Activated CD4-positive, CD25-positive, alpha-beta regulatory T cell (primary cell): ENCODE measurements at places on chromosomes 1 and 21.

GRCh38 chr1:146039844-146040194 is 18.3 kb upstream of the HJV start:
- no peak for DNase-seq

- no peak for DNase-seq
Measured at GRCh38 chr1:168472223-168472622, 71.6 kb downstream of the XCL2 start.

DNA sequence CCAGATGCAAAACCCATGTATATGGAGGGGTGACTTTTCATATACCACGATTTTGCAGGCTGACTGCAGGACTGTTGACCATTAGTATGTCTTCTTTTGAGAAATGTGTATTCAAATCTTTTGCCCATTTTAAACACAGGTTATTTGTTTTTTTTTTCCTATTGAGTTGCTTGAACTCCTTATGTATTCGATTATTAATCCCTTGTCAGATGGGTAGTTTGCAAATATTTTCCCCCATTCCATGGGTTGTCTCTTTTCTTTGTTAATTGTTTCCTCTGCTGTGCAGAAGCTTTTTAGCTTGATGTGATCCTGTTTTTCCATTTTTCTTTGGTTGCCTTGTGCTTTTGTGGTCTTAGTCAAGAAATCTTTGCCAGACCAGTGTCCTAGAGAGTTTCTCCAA is 24.6 kb upstream of the KLF17 start:
- DNase-seq, result no peak

GRCh38 chr1:101108111-101108500 is 82.5 kb upstream of the DPH5 start:
- no peak for DNase-seq

DNA sequence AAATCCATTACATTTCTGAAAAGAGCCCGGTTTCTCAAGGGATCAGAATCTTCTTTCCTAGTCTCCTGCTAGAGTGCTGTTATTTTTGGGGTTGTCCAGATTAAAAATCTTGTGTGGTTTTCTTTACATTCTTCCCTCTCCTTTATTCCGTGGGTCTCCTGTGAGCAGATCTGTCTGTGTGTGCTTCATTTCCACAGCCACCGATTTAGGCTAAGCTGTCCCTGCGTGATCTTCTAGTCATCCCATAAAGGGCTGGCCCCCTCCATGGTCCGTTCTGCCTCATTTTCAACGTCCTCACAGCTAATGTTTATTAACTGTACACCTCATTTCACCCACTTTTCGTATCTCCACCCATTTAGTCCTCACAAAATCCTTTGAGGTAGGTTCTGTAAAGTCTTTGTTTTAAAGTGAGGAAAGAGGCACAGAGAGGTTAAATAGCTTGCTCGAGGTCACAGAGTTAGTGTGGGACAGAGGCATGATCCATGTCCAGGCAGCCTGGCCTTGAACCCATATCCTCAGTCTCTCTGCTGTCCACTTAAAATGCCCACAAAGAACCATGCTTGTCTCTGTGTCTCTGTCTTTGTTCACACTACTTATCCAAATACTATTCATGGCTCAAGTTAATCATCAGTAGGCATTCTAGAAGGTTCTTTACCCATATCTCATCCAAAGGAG is 38.2 kb upstream of the KIF1B start:
- DNase-seq, result no peak

DNA sequence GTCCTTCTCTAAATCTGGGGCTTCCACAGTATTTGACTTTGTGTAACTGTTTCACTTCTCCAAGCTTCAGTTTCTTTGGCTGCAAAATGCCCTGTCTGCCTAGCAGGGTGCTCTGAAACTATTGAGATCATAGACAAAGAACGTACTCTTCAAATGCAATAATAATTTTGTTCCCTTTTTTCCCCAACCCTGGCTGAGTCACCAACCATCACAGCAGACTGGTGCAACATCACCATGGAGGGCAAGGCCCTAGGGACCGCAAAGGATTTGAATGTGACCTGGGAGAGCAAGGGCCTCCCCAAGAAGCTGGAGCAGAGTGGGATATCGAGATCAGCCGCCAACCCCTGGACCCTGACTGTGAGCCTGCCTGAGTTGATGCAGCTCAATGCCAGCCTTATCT is 115.0 kb downstream of the FCRL5 start:
- no peak for DNase-seq

- DNase-seq, result no peak
Measured at GRCh38 chr1:89728381-89728780, 92.5 kb upstream of the LRRC8D start.

- no peak for DNase-seq
Measured at GRCh38 chr1:156012051-156012817, 8.5 kb downstream of the SSR2 start.

DNA sequence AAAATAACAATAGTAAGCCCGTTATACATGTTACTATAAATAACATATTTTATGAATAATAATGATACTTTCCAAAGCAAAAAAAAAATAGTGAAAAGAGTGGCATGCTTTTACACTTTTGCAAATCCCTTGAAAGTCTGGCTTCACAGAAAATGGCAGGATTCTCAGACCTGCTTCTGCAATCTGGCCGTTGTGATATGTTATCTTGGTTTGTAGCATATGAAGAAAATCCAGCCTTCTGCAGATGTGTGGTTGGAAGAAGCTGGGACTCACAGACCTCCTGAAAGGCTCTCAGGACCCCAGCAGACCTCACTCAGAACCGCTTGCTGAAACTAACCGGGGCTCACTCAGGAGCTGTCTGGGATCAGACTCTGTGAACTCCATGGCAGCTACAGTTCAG is 256.0 kb upstream of the TMEM51 start:
- no peak for DNase-seq

DNA sequence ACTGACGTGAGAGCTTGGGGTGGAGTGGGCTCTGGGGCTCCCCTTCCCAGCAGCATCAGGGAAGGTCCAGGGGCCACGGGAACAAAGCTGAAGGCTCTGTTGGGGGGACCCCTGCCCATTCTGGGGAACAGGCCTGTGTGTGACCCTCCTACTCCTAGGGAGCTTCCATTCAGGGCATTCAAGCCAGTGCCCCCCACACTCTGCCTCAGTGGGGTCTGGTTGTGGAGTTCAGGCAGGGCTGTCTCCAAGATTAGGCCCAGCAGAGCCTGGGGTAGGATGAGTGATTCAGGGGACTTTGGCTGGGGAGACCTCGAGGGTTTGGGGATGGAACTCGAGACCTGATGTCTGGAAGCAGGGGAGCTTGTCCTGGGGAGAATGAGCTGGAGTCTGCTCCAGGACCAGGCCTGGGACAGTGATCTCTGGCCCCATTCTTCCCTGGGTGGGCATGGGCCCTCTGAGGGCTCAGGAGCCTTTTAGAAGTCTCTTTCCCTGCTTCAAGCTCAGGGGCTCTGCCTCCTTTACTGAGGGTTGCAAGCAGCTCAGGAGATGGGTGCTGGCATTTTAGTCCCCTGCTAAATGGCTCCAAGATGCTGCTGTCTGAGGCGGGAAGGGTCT is 81.7 kb downstream of the PTPRU start:
- no peak for DNase-seq

DNA sequence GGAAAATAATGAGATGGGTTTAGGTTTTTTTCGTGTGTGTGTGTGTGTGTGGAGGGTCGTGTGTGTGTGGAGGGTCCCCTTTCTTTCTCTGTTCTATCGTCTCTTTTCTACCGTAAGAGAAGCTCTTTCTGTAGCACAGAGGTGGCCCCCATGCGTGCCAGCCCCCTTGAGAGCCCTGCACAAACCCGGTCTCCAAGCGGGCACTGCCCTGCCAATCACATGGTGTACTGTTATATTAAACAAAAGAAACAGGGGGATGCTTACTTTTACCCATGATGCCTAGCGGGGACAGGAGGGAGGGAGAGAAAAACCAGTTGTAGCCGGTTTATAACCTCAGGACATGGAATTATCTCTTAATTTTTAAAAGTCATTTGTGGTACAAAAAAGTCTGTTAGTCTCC is 41.0 kb downstream of the GATAD2B start:
- DNase-seq, result no peak

DNA sequence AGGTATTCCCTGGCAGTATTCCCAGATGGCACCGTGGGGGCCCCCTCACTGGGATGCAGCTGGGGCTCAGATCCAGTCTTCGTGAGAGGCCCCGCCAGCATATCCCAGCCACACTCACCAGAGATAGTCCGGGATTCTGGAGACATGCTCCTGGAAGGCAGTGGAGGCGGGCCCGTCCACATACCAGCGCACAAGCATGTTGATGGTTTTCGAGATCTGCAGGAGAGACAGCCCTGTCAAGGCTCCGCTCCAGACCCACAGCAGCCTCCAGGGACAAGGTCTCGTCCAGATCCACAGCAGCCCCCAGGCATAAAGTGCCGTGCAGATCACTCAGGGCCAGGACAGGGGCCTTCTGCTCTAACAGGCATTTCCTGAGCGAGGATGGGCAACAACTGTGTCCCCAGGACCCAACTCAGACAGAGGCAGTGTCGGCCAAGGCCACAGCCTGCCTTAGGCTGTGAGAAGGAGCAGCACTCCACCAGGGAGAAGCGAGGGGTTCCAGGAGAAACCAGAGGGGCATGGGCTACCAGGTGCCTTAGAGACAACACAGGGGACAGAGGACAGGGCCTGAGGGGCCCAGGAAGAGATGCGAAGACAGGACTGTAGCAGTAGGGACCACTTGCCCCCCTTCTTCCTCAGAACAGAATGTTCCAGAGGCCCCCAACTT is 14.8 kb downstream of the LSS start:
- no peak for DNase-seq

- DNase-seq, result no peak
Measured at GRCh38 chr1:229139331-229140118, 131.4 kb upstream of the RAB4A start.

GRCh38 chr1:42692911-42693310 is 10.7 kb downstream of the YBX1 start:
- DNase-seq, result no peak

- no peak for DNase-seq
Measured at GRCh38 chr21:28336314-28336713, 656.4 kb downstream of the LTN1 start.

DNA sequence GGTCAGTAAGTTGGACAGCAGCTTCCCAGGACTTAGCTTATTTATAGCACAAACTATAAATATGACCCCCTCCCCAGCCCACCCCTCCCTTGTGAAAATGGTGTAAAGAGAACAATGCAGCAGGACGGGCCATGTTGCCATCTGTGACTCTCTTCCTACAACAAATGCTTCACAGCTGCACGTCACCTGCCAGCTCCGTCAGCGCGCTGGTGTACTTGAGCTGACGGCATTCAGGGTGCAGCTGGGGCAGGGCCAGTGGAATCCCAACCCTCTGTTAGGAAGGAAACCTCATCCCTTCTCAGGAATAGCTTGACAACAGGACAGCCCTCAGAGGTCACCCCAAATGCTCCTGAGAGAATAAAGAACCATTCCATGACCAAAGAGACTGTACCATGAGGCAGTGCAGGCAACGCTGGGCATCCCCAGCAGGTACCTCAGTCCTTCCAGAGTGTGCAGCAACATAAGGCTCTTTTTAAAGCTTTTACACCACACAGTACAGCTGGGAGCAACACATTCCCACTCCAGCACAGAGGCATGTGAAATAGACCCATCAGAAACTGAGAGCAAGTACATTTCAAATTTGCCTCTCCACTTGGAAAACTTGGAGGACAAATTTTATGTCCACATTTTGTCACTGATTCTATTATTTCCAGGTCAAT is 85.0 kb downstream of the ATP1A1 start:
- DNase-seq, result no peak

GRCh38 chr1:236516929-236517704 is 6.7 kb upstream of the LGALS8 start:
- no peak for DNase-seq

DNA sequence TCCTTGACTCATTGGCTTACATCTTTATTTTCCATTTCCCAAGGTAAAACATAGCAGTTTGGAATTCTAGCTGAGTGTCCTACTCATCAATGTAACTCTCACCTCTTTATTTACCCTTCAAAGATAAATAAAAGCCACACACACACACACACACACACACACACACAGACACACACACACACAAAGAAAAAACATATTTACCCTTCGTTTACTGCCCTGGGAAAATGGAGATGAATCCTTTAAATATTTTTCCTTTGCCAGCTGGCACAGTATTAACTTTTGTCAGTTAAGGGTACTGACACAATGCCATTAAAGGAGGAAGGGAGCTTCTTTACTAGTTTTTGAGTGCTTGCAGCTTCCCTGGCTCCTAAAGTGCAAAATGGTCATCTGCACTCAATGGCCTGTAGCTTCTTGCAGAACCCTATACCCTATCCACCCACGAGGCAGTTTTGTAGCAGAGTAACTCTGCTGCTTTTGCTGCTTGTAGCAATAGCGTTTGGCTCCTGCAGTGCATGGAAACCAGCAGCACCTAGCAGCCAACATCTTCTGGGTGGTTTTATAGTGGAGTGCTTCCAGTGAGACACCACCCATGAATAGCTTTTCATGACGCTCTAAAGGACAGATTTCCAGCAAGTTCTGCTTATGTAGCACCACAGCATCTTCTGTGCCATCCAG is 103.7 kb downstream of the HS2ST1 start:
- no peak for DNase-seq

GRCh38 chr1:53259932-53260331 is 21.6 kb upstream of the MAGOH start:
- DNase-seq, result no peak

- no peak for DNase-seq
Measured at GRCh38 chr1:199002661-199003060, 363.8 kb downstream of the PTPRC start.

GRCh38 chr1:184574588-184574987 is 180.1 kb downstream of the EDEM3 start:
- DNase-seq, result no peak

DNA sequence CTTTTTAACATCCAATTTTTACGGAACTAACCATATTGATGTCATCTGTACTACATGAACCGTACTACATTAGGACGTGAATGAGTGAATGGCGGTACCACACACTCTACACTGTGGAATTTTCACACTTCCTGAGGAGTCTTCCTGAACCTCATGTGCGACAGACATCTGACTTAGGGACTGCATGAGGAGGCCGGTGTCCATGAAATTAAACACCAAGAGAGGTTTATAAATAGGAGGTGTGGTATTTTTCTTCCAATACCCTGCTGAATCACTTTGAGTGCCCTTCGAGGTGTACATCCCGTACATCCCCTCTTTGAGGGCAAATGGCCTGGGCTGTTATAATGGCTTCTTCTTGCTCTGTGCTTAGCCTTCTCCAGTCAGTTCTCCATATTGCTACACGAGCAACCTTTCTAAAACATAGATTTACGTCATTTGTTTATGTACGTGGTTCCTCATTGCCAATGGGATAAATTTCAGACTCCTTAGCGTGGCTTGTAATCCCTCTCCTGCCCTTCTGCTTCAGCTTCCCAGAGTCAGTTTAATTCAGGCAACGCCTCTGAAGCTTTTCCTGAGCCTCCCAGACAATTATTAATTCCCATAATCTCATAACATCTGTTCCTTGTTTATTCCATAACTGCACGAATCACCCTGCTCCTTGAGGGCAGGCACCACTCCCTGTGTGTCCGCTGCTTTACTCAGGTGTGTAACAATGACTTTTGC is 9.4 kb downstream of the ST3GAL3 start:
- DNase-seq, result no peak

- no peak for DNase-seq
Measured at GRCh38 chr1:62882201-62883104, 98.5 kb downstream of the ATG4C start.

DNA sequence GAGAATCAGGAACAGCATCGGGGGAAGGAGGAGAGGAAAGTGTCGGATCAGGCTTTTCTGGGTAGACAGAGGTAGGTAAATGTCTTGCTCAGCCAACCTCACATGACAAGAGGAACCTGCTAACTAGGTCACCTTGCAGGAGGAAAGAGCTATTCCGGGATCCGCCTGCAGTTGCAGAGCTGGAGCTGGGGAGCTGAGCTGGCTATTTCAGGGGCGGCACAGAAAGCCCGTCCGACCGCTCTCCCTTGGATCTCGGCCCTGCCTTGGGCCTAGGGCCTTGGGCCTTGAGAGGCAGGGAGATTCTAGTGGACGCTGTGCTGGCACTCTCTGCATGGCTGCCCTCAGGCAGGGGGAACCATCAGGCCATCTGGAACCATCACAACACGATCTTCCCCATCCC is 56.5 kb upstream of the CTPS1 start:
- DNase-seq, result no peak
